Stimulated activated CD8-positive, alpha-beta memory T cell treated with anti-CD3 and anti-CD28 coated beads, Interleukin-7, amount 100 ng/mL, for 1 hour (primary cell): ENCODE measurements at places on chromosomes 2 and 18.

GRCh38 chr2:204673877-204674276 is 128.6 kb downstream of the PARD3B start:
- no peak for DNase-seq

GRCh38 chr2:153871231-153872221 is at the start of gene GALNT13:
GALNT13 (plus strand) TSS chr2:153871922.
- DNase-seq, result no peak

DNA sequence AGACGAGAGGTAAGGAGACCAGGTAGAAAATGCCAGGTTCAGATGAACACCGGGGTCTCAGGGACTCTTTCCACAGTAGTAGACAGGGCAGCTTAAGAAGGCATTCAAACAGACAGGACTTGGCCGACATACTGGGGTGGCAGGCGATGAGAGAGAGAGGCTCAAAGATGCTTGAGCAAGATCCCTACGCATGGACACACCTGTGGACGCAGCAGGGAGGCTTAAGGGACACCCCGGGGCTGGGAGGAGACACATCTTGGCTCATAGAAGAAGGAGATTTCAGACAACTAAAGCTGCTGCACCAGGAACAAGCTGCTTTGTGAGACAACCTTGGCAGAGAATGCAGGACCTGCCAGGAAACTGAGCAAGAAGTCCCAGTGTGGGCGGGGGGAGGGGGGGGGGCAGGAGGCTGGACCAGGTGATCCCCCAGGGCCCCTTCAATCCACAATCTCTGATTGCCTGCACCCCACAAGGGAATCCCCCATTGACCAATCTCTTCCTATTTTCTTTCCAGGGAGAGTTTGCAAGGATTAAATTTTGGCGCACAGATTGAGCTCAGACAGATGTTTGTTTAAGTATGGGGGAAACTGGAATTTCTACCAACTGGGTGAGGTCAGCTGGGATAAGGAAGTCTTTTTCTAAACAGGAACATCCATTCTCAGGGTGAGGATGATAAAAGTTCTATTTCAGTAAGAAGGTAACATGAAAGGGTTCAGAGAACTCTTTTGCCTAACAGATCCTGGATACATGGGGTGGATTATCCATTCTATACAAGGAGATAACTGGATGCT is 400.7 kb downstream of the NBAS start:
- DNase-seq, result no peak

DNA sequence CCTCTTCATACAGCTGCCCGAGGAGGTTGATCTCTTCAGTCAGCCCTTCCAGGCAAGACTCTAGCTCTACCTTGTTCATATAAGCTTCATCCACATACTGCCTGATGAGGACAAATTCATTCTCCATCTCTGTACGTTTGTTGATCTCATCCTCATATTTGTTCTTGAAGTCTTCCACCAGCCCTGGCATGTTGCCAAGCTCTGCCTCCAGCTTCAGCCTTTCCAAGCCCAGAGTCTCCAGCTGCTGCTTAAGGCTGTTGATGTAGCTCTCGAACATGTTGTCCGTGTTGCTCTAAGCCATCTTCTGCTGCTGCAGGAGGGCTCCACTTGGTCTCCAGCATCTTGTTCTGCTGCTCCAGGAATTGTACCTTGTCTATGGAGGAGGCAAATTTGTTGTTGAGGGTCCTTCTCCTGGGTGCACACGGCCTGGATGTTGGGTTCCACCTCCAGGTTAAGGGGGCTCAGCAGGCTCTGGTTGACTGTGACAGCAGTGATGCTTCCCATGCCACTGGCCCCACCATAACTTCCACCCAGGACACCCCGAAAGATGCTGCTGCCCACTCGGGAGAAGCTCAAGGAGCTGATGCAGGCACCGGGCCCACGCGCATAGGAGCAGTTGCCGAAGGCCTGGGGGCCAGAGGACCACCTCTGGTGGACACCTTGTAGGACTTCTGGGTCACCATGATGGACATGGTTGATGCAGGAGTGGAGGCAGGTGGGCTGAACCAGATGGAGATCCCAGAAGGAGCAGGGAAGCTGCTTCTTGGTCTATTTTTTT is 30.3 kb downstream of the ICA1L start:
- no peak for DNase-seq

DNA sequence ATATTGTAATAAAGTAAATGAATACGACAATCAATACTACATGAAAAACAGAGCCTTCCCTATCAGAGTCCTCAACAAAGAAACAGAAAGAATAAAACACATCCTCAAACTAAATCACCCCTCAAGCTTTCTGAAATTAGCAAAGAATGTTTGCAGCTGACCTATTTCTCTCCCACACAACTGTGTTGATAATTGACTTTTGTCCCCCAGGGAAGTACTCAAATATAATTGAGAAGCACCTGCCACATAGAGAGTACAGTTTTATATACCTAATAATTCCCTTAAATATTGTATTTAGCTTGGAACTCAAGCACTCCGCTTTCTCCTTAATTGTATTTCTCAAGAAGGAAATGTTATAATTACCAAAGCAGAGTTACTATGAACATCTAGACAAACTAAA is 12.6 kb downstream of the CACNB4 start:
- DNase-seq, result no peak

GRCh38 chr2:115904516-115904915 is 1462.1 kb downstream of the DPP10 start:
- DNase-seq, result no peak
